ENCODE measurements at places on chromosomes 2 and 18.

- no peak for DNase-seq
Measured at GRCh38 chr2:202944408-202944807, 32.3 kb downstream of the CARF start.

DNA sequence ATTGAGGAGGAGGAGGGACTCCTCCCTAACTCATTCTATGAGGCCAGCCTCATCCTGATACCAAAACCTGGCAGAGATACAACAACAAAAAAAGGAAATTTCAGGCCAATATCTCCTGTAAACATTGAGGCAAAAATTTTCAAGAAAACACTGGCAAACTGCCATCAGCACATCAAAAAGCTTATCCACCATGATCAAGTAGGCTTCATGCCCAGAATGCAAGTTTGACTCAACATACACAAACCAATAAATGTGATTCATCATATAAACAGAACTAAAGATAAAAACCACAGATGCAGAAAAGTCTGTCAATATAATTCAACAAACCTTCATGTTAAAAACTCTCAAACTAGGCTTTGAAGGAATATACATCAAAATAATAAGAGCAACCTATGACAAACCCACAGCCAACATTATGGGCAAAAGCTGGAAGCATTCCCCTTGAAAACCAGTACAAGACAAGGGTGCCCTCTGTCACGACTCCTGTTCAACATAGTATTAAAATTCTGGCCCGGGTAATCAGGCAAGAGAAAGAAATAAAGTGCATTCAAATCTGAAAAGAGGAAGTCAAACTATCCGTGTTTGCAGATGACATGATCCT, 1014.3 kb downstream of the CBLN2 start:
- no peak for DNase-seq

- no peak for DNase-seq
Measured at GRCh38 chr2:37318401-37318800, 6.2 kb downstream of the PRKD3 start.

- no peak for DNase-seq
Measured at GRCh38 chr2:47660168-47660567, 122.8 kb upstream of the MSH6 start.

DNA sequence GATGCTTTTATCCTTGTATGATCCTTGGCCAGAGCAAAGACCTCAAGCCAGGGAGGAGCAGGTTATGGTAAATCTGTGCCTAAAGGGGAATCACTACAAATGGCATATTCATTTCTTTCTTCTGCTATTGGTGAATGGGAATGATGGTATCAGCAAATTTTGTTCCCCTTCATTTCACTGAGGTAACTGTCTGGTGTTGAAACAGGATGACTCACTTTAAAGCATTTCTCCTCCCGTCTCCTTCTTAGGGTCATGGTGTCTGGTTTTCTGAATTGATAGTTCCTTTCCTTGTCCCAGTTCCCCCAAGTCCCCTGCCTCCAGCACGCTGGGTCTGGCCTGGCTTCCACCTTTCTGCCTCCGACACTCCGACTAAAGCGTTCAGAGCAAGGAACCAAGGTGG, 109.2 kb downstream of the MREG start:
- no peak for DNase-seq

DNA sequence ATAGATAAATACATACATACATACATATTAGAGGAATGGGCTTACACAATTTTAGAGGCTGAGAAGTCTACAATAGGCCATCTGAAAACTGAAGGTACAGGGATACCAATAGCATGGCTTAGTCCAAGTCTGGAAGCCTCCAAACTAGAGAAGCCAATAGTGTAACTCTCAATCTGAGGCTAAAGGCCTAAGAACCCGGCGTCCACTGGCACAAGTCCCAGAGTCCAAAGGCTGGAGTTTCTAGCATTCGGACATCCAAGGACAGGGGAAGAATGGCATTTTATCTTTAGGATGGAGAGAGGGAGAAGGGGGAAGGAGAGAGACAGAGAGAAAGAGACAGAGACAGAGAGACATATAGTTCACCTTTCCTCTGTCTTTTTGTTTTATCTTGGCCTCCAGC, 63.7 kb upstream of the SYT4 start:
- DNase-seq, result no peak

- DNase-seq, result no peak
Measured at GRCh38 chr2:240230291-240230931, 90.0 kb upstream of the OTOS start.

DNA sequence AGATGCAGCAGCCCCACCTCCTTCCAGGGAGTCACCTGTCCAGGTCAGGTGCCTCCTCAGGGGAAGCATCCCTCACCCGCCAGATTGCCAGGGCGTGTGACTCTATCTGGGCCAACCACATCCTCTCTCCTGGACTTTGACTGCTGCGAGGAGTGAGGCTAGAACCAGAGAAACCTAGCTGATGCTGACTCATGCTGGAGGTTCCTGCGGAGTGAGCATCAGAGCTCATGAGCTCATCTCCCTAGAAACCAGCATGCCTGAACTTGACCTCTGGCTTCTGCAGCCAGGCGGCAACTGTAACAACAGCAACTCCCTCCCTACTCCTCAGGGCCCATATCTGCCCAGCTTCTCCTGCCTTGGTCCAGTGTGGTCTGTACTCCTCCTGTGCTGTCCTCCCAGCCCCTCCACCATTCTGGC, 28.3 kb upstream of the NT5DC4 start:
- DNase-seq, result no peak

- DNase-seq, result no peak
Measured at GRCh38 chr2:96396602-96397001, 61.0 kb downstream of the NCAPH start.

DNA sequence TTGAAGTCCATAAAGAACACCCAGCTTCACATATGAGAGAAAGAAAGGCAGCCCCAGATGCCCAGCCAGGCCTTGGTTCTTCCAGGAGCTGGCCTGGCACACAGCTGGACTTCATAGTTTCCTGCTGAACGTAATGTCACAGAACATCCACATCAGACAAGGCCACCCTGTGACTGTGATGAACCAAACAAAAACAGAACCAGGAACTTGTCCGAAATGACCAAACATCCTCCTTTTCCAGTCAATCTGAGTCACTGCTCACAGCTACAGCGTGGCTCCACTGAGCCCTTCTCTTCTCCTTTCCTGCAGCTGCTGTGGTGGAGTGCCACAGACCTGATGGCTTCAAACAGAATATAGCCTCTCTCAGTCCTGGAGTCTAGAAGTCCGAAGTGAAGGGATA, 45.4 kb upstream of the PAPOLG start:
- no peak for DNase-seq

DNA sequence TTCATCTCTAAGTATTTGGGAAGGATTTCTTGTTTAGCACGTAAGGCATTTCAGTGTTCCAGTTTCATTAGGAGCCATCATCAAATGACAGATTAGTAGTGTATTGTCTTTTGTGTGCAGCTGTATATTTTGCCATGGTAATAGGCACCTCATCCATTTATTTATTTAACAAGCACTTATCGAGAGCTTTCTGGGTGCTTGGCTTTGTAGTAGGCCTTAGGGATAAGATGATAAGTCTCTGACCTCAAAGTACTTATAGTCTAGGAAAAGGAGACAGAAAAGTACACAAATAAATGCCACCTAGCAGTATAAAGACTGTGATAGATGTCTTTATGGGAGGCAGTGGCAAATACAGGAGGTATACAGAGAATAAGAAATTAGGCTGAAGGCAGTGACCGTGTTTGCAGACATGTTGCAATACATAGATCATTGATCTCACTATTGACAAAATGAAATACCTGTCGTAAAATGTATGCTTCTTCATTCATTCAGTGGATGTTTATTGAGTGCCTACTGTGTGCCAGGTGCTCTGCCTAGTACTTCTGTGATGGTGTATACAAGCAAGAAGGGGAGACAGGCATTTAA, 265.9 kb downstream of the SETBP1 start:
- DNase-seq, result peak; percentile 88

DNA sequence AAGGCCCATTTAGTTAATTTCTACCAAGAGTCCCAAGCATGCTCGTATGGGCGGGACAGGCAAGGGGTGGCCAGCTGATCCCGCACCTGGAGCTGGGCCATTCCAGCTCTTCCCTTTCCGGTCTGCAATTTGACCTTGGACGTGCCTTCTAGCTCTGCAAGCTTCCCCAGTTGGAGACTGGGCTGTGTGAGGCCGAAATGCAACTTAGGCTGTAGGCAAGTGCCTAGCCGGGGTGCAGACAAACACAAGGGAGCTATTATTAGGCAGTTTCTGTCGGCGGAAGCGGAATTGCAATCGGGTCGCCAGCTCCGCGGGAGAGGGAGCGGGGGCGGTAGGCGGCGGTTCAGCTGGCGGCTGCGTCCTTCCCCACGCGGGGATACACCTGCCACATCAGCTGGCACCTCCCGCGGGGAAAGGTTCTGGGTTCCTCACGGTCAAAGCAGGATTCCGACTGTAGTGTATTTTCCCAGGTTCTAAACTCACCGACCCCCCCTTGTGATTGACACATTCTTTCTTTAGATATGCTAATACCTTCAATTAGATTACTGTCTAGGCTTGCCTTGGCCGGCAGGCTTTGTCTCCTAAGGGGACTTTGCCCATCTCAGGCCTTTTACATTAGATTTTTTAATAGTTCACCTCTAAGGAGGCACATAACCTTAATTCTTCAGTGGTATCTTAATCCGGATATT, 17.1 kb upstream of the ZNF532 start:
- no peak for DNase-seq

GRCh38 chr2:183207110-183207509, 82.9 kb downstream of the NUP35 start:
- DNase-seq, result no peak

DNA sequence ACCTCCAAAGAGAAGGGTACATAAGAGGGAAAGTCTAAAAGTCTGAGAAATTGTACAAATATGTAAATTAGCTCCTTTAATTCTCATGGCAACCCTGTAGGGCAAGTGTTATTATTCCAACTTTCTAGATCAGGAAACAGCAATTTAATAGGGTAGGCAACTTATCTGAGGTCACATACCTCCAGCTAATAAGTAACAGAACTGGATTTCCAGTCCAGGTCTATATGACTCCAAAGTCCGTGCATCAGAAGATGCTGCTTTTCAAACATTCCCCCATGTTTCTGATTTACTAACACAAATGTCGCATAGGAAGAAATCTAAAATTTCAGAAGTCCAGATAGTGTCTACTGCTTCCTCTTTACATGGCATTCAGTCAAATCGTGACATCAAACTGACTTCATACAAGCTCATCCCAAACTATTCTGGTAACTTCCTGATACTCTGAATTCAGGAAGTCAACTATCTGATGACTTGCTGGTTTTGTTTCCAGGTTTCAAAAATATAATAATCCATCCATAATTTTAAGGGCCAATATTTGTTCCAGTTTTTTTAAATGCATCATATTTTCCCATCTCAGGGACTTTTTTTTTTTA, 419.3 kb upstream of the ACVR2A start:
- no peak for DNase-seq

DNA sequence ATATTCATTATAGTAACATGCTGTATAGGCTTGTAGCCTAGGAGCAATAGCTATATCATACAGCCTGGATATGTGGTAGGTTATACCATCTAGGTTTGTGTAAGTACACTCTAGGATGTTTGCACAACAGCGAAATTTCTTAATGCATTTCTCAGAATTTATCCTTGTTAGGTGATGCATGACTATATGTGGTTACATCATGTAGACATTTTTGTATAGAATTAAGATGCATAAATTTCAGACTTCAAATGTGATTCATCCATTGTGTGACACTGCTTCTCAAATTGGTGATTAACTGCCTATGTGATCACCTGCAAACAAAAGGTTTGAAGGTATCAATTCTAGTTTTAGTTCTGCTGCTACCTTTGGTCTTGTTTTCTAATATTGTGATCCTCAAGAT, 1787.0 kb upstream of the PIK3C3 start:
- DNase-seq, result no peak

DNA sequence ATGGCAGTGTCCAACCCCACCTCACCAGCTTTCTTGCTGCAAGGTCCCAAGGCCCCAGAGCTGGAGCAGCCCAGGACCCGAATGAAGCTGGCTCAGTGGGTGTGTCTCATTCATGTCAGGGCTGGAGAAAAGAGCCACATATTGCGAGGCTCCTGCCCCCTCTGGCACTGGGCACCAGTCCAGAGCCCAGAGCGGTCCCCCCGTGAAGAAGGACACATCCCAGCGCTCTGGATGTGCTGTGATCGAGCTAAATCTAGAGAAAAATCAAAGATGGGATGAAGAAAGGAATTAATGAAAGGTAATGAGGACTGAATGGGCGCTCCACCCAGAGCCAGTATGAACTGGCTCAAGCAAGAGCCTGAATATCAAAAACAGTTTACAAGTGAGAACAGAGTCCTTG, 13.3 kb upstream of the MPV17 start:
- no peak for DNase-seq

Measured in NCI-H187 treated with DMSO at 0.1 percent for 48 hours (cell line).